ENCODE measurements at places on chromosomes 4 and X. TPM values are rescaled to one million over a fixed set of nuclear protein-coding genes. Genes with fewer than 3 reads are reported as not detected.

- DNase-seq, result no peak
Measured at GRCh38 chr4:83686166-83686565, 150.3 kb downstream of the GPAT3 start.

DNA sequence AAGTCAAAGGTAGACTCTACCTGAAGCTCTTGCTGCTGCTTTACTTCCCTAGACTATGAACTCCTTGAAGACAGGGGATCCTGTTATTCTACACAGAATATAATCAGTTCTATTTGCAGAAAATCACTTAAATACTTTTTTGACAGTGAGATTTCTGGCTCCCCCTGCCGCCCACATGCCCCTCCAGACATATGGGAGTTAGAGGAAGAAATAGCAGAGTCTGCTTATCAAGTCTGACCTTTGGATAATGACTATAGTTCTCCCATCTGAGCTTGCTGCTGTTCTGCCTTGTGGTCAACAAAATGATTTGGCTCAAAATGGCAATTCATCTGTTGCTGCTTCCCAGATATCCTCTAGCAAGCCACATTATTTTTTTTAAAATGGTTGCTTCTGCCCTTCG, 101.1 kb downstream of the ENOX2 start:
- DNase-seq, result no peak

GRCh38 chrX:39862963-39863362, 234.8 kb downstream of the BCOR start:
- no peak for DNase-seq

- no peak for DNase-seq
Measured at GRCh38 chrX:71159335-71159734, 14.7 kb downstream of the NLGN3 start.

DNA sequence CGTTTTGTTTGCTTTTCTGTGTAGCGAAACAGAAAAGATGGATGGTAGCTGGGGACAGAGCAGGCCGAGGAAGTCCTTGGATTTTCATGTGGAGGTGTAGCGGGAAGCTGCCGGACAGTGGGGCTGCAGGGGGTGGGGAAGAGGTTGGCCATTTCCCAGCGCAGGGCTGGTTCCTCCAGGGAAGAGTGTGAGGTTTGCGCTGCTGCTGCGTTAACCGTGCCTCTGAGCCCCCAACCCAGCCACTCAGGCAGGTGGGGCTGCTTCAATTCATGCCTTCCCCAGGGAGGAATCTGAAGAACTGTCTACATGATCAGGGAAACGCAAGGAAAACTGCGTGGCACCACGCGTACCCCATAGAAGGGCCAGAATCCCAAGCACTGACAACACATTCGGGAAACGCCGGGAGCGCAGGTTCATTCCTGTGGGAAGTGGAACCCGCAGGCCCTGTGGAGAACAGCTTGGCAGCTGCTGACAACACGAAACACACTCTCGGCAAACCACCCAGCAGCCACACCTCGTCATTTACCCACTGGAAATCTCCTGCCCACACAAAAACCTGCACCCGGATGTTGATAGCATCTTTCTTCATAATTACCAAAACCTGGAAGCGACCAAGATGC, 57.7 kb downstream of the PCGF3 start:
- DNase-seq, result no peak

DNA sequence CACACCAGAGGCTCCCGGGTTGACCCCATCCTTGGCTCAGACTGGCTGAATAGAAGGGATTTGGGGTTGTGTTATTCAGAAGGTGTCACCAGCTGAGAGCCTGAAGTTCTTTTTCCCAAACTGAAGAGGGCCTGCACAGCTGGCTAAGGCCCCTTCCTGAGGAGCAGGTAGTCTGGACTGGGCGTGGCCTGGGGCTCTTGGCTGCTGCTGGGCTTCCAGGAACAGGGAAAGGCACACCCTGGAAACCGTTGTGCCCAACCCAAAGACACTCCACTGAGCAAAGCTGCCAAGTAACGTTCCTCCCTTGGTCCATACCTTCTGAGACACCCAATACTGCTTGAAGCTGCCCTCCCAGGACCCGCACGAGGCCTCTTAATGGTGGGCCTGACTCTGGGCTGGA, 8.3 kb upstream of the CXCR3 start:
- DNase-seq, result no peak

GRCh38 chrX:137052643-137053235, 18.9 kb upstream of the GPR101 start:
- no peak for DNase-seq

RAB41 gene
- total RNA-seq, result not detected

UNC5C gene
- 6.5 TPM for total RNA-seq

SSX4 gene
- total RNA-seq, result not detected

GYG2 gene
- 75.6 TPM for total RNA-seq

Measured in neural crest cell (in vitro differentiated cells).